ENCODE measurements at places on chromosomes 4 and X. TPM values are rescaled to one million over a fixed set of nuclear protein-coding genes. Genes with fewer than 3 reads are reported as not detected.

Gene TMEM150C
- total RNA-seq, result 0.23 TPM

Gene NAP1L2
- not detected for total RNA-seq

Gene KCTD8
- 0.43 TPM for total RNA-seq

Gene EREG
- total RNA-seq, result 0.12 TPM

Gene PPARGC1A
- 2.3 TPM for total RNA-seq

Gene RHOH
- total RNA-seq, result not detected

Gene CLCN5
- total RNA-seq, result 12.6 TPM

Gene NEUROG2
- not detected for total RNA-seq
